ENCODE measurements at places on chromosomes 3 and 15.

GRCh38 chr3:193391902-193392301 is 13.3 kb upstream of the ATP13A5 start:
- DNase-seq = no peak

- DNase-seq = no peak
Measured at GRCh38 chr3:105317841-105318240, 48.9 kb upstream of the ALCAM start.

DNA sequence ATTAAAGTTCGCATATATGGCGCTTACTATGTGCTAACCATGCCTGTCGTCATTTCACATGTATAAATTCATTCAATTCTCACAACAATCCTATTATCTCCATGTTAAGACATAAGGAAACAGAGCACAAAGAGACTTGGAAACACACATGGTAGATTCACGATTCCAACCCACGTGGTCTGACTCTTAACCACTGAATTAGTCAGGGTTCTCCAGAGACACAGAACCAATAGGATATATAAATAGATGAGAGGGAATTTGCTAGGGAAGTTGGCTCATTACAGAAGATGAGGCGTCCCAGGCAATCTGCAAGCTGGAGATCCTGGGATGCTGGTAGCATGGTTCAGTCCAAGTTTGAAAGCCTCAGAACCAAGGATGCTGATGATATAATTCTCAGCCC is 765.3 kb downstream of the TBL1XR1 start:
- no peak for DNase-seq

- DNase-seq = no peak
Measured at GRCh38 chr3:48739617-48739954, 22.6 kb upstream of the IP6K2 start.

DNA sequence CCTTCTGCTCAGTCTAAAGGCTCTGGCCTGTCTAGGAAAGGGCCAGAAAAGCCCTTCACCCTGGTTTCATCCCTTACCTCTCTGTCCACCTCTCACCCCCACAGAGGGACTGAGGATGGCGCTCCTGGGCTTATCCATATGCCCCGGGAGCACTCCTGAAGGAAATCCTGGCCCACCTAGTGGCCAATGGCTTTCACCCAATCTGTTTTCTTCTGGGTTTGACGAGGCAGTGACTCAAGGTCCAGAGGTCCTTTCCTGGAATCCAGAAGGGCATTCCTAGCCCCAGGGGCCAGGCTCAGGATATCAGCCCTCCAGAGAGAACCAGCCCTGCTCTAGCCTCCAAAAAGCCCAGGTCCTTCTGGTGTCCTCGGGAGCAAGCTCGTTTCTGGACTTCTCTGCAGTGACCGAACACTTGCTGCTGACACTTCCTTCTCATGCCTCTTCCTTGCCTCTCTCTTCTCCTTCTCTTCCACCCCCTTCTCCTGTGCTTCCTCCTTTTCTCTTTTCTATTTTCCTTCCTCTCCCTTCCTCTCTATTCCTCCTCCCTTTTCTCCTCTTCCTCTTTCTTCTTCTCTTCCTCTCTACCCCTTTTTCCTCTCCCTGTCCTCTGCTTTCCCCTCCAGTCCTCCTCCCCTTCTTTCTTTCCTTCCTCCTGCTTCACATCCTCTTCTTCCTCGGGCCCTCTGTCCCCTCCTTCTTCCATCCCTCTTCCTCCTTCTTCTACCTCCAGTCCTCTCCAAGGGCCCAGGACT is 59.6 kb downstream of the RHCG start:
- no peak for DNase-seq

GRCh38 chr3:57559526-57559925 is 3.5 kb downstream of the PDE12 start:
- DNase-seq = no peak

GRCh38 chr15:63086271-63086670 is 35.4 kb upstream of the LACTB start:
- no peak for DNase-seq

- no peak for DNase-seq
Measured at GRCh38 chr3:148736086-148736485, 38.4 kb downstream of the AGTR1 start.

DNA sequence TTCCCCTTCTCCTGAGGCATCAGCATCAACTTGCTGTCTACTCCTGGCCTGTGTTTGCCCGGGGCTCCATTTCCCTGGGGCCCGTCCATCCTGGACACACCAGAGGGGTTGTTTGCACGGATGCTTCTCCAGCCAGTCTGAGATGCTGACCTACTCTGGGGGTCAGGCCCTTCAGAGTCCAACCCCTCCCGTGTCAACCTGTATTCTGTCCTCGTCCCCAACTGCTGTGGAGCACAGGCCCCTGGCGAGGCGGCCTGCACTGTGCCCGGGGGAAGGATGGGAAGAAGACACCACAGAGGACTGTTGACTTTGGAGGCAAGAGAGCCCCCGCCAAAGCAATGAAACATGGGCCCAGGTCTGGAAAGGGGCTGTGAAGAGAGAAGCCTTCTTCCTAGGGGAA is 25.8 kb downstream of the ALS2CL start:
- DNase-seq = peak; percentile 54
